WERI-Rb-1 (cell line): ENCODE measurements at places on chromosomes 11 and 22.
A peak's percentile ranks its signal among the peaks of the same experiment; 100 is the strongest.

DNA sequence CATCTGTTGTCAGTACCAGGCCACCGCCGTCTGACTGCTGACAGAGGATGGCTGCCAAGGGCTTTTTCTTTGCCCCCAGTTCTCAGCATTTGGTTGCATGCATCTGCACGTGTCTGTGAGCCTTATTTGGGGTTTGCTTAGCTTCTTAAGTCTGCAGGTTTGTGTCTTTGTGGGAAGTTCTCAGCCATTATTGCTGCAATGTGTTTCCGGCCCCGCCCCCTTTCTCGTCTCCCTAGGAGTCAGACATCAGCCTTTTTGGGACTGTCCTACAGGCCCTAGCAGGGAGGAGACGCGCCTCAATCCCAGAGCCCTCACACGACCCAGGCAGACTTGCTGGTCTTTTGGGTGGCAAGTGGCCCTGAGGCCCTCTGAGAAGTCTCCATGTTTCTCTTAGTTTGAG lies 8.0 kb downstream of the MOB2 start:
- DNase-seq, result no peak

DNA sequence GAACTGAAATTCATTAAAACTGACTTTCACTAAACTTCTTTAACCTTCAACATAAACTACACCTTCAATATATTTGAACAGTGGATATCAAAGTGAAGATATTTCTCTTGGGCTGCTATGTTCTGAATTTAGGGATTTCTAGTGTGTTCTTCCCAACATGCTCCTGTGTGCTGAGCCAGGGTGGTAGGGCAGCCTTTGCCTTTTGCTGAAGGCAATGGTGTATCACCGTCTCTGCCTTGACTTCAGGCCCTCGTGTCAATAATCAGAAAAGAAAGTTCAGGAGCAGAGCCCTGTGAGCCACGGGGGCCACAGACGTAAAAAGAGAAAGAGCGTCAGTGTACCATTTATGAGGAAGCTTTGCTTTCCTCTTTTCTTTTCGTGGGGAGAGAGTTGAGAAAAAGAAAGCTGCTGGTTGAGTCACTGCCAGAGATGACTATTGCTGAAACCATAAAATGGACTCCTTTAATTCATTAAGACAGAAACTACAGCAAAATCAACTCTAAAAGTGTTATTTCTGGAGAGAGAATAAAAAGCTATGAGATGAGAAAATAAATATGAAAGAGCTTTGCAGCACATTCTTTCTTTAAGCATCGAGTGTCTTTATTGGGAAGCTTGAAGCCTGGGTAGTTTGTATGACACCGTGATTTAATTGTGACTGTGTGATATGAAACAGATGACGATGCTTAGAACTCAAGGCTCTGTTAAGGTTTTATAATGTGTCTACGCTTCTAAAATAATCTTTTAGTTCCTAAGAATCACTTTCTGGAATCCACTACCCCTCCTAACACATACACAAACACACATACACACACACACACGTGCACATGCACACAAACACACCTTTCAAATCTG lies 271.8 kb upstream of the MTNR1B start:
- no peak for DNase-seq

DNA sequence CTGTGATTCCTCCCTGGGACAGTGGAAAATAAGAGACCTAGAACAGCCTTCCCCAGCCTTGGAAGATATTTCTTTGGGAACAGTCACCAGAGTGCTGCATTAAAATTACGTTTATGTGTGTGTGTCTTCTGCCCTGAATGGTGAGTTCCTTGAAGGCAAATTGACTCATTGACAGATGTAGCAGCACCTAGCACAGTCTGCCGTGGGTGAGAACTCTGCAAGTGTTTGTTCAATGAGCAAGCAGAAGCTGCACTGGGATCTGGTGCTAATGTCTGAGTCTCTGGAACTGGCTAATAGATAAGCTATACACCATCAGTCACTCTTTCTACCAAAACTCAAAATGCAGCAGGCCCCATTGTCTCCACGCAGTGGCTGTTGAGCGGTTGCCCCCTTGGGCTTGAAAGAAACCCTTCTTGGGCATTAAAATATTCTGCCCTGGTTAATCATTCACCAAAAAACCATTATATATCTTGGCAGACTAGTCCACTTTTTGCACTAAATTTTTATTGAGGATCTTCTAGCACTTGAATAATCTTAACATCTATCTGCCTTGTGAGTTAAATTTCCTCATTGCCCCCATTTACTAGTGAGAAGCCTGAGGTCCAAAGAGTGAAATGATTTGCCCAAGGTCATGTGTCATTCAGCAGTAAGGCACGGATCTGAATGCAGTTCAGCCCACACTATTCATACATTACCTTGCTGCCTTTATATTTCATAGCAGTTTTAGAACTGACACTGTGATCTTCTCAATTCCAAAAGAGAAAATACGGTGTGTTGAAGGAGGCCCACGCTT lies 87.8 kb upstream of the GALNT18 start:
- DNase-seq, result no peak

DNA sequence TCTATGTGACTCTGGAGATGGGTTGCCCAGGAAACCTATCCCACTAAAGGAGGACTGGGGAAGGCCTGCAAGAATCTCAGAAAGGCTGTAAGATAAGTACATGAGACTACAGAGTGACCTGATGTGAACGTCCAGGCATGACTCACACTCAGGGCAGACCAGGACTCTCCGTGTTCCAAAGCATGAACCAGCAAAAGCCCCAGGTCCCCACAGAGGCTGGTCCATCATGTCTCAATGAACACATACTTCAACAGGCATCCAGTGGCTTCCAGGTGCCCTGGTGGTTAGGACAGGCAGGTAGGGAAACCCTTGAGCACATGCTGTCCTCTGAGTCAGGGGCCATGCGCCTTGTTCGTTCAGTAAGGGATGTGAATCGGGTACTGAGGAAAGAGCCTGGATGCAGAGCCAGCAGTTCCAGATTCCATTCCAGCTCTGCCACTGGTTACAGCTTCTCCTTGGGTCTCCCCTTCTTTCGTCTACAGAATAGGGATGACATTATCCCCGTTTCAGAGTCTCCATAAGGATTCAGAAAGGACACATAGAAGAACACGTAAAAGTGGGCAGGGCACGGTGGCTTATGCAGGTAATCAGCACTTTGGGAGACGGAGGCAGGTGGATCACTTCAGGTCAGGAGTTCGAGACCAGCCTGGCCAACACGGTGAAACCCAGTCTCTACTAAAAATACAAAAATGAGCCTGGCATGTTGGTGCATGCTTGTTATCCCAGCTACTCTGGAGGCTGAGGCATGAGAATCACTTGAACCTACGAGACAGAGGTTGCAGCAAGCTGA lies 129.0 kb upstream of the TEAD1 start:
- no peak for DNase-seq

GRCh38 chr11:127255209-127255608 lies 254.6 kb upstream of the KIRREL3 start:
- no peak for DNase-seq

DNA sequence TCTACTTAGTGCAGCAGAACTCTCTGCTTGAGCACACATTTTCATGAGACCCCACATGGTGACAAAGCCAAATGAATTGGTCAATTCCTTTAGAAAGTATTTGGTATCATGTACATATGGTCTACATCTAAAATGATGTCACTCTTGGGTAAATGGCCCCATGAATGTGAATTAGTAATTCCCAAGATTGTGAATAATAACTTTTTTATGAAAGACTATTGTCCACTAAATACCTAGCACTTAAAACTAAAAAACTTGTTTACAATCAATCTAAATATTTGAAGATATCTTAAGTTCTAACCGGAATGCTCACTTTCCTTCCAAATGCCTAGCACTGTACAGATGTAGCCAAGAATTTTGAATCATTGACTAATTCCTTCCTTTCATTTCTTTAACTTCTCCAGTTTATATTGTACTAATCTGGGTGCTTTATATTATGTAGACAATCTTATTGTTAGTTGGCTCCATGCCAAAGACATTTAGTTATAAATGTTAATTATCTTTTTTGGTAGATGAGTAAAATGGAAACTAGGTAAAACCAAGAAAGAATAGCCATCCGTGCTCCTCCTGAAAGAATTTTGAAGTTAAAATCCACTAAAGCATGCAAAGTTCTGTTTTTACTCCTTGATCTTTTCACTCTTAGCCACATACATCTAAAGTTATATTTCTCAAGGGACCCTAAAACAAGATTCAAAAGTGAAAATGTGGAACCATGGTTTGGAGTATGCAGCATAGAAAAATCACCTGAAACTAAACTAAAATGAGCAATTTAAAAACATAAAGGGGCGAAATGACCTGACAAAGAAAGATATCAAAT lies 145.0 kb upstream of the ARHGAP20 start:
- DNase-seq, result no peak

DNA sequence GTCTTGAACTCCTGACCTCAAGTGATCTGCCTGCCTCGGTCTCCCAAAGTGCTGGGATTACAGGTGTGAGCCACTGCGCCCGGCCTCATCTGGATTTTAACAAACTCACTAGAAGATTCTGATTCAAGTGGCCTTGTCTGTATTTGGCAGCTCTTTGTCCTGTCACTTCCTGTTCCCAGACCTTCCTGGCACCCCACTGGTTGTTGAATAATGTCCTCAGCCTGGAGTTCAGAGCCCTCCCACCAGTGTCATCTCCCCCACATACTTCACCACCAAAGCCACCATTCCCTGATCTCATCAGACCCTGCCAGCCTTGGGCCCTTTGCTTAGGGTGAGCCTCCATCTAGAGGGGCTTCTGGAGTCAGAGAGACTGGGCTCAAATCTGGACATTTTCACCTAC lies 3.3 kb downstream of the PELI3 start:
- DNase-seq, result no peak

GRCh38 chr11:108698844-108699642 lies 34.2 kb downstream of the DDX10 start:
- DNase-seq, result no peak

- no peak for DNase-seq
Observed at GRCh38 chr11:1706634-1707400, 9.8 kb downstream of the KRTAP5-6 start.

GRCh38 chr11:123460012-123460700 lies 30.1 kb downstream of the GRAMD1B start:
- no peak for DNase-seq

GRCh38 chr11:27246925-27247324 lies 116.1 kb downstream of the CCDC34 start:
- DNase-seq, result no peak

- no peak for DNase-seq
Observed at GRCh38 chr11:65945430-65945911, at the start of gene TSGA10IP. TSS of gene TSGA10IP (plus strand) at chr11:65945480. CDS start at chr11:65945676, 196 bp downstream.

DNA sequence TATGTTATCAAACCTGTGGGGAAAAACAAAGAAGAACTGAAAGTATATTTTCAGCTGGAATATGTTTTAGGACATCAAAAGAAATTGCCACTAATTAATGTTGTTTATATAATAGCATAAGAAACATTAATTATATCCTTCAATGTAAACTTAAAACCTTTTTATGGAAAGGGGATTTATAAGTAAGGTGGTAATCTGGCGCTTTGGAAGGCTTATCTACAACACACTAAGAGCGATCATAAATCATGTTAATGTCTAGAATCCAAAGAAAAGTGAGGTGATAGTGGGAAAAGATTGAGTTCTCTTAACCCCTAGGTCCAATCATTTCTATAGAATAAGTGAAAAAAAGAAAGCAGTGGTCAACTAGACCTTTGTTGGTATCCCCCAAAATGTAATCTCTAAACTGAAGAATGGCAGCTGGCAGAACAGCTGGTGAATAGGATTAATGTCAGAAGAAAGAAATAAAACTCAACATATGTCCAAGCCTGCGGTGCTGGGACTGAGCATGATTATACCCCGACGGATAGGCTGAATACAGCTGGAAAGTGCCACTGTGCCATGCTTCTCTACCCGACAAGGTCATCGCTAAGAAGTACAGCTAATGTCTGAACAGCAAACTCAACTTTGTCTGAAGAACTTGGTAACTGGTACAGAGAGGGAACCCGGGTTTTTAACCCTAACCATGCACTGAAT lies 64.0 kb downstream of the SOX6 start:
- peak; percentile 80 for DNase-seq

GRCh38 chr11:21465203-21465602 lies 727.7 kb upstream of the ANO5 start:
- no peak for DNase-seq

DNA sequence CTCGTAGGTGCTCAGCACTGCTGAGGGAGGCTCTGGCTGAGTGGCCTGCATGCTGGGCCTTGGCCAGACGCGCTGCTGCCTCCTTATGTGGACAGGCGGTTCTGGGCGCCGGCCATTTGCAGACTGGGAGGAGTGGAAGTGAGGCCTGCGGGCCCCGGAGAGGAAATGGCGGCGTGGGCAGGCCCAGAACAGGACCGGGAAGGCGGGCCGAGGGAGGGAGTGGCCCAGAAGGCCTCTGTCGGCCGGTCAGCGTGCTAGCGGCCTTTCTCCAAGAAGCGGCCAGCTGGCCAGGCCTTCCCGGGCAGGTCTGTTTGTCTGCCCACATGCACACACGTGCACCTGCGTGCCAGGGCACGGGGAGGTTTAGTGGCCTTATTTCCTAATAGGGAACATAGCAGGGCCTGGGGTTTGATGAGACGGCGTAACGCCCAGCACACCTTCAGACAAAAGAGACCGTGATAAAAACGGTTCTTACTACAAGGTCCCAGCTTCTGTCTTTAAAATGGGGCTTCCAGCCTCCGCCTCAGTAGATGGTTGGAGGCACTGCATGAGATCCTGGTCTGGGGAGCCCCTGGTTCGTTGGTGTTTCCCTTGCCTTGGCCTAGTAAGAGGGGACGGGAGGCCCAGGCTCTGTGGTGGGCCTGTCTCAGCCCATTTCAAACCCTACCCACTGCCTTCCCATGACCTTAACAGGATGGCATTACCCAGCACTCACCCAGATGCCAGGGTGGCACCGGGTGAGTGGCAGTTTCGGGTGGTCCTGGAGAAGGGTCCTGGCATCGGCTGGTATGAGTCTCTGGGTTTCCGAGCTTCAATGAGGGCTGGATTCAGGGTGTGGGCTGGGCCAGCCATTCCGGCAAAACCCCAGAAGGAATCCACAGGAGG lies 65.1 kb upstream of the PPARA start:
- DNase-seq, result no peak

DNA sequence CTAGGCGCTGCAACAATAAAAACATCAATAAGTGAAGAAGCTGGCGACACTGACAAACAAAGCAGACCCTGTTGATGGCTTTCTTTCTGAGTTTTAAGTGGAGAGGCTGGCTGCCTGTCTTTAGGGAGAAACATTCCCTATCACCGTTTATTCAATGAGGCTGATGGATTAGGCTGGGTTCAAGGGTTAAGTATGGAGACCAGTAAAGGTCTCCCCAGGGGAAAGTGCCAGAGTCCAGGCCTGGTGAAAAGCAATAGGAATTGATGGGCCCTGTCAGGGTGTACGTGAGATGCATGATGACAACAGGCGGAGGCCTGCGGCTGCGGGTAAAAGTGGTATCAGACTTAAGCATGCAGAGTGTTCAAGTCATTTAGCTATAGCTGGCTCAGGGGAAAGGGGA lies 102.6 kb downstream of the ALX4 start:
- no peak for DNase-seq

GRCh38 chr11:129652835-129653234 lies 162.8 kb upstream of the TMEM45B start:
- no peak for DNase-seq
